ENCODE measurements at places on chromosomes 12 and 14.

- no peak for DNase-seq
Measured at GRCh38 chr12:32566663-32567295, 112.3 kb upstream of the DNM1L start.

DNA sequence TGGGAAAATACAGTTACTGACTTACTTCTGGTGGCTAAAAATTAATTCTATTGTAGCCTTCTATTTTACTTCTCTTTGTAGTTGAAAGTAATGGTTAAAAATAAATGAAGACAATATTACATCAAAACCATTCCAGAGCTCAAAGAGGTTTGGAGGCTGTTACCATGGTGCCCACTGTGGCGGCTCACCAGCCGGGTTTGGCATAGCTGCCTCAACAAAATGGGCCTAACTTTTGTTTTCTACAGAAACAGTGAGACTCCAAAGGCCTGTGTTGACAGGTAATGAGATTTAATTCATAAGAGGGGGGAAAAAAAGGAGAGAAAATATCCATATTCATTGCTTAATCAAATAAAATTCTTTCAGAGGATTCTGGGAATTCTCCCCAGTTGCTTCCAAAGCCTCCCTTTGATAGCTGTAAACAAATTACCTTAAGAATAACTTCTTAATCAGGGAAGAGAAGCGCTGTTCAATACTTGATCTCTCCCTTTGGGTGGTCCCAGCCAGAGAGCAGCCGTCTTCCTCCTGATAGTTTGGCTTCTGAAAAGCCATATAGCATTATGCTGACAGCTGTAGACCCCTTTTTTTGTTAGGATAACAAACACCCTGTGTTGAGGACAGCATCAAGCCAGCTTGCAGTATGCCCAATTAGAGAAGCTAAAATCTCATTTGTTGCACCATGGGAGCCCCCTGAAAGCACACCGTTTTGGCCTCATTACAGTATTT, 266.8 kb downstream of the NEDD1 start:
- no peak for DNase-seq

- no peak for DNase-seq
Measured at GRCh38 chr14:63923422-63923752, 70.6 kb downstream of the SYNE2 start.

GRCh38 chr12:68247785-68248184, 5.6 kb downstream of the IL22 start:
- no peak for DNase-seq

GRCh38 chr12:121943926-121944325, 25.5 kb downstream of the CFAP251 start:
- DNase-seq, result no peak

GRCh38 chr12:46160101-46160980, 108.5 kb downstream of the SLC38A1 start:
- DNase-seq, result no peak

GRCh38 chr12:3148366-3149000, 71.3 kb downstream of the TSPAN9 start:
- no peak for DNase-seq

GRCh38 chr12:75809746-75810145, 221.8 kb downstream of the PHLDA1 start:
- no peak for DNase-seq

DNA sequence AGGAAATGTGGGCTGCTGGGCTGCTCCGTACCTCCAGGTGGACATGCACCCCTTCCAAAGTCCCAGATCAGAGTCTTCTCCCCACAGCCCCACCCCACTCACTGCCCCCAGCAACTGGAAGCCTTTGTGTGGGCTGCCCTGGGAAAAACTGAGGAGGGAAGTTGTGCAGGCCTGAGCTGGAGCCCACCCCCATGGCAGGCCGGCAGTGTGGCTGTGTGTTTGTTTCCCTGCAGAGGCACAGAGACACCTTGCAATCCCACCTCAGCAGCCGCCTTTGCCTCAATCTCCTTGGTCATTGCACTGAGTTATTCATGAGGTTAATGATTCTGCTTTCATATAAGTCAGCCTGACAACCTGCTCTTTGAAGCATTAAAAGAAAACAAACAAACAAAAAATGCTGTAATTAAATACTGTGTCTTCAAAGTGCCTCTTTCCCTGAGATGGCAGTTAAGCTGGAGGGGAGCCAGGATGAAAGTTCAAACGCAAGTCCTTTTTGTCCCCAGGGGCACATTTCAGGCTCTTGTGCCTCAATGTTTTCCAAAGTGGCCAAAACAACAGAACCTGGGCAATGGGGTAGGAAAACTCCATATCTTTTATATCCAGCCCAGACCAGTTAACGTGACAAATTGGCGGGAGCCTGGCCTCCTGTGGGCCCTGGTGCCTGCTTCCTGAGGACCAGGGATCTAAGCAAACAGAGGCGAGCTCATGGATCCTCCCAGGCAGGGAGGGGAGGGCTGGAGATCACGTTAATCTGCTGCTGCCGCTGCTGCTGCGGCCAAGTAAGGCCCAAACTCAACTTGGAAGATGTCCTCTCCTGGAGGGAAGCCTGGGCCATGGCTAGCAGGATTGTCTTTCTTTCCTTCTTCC, 51.9 kb upstream of the TSPAN11 start:
- DNase-seq, result no peak

- DNase-seq, result peak; percentile 32
Measured at GRCh38 chr14:65791191-65791981, 378.9 kb downstream of the FUT8 start.

- no peak for DNase-seq
Measured at GRCh38 chr12:96194576-96194889, 358 bp downstream of the ELK3 start.

GRCh38 chr12:110582276-110583136, 612 bp downstream of the PPTC7 start:
- peak; percentile 87 for DNase-seq

DNA sequence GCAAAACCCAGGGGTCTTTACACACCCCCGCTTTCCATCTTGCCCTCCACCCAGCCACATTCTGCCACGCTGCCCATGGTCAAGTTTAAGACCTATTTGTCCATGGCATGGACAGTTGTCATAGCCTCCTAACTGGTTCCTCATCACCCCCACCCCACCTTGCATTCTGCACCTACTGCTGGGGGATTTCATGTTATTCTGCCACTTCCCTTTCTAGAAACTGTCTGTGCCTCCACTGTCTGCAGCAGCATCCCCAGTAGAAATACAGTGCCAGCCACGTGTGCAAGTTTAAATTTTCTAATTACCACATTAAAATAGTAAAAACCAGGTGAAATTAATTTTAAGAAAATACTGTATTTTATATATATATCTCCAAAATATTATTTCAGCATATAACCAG, 63.2 kb downstream of the WDR20 start:
- DNase-seq, result no peak

- no peak for DNase-seq
Measured at GRCh38 chr12:126219139-126219538, 1153.9 kb downstream of the AACS start.

GRCh38 chr12:102957339-102958050, at the start of gene ASCL1:
ASCL1 (plus strand) TSS chr12:102957674; CDS start chr12:102958245, 571 bp downstream.
- DNase-seq, result no peak

DNA sequence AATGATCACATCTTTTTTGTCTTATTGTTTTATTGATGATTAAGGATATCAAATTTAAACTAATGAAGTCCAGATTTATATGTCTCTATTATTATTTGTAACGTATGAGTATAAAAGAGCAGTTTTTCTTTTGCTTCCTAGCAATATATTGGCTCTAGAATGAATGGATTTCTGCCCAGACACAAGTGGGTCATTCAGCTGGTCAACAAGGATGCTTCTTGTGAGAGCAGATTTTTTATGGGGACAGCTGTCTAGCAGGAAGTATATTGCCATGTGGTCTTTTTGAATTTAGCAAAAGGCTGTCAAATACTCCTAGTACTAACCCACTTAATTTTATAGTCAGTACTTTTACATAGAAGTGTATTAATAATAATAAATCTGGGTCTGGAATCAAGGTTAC, 1071.1 kb upstream of the FLRT2 start:
- no peak for DNase-seq

GRCh38 chr12:96846293-96846692, 60.8 kb upstream of the NEDD1 start:
- DNase-seq, result no peak

- no peak for DNase-seq
Measured at GRCh38 chr12:19483727-19484126, 44.4 kb downstream of the AEBP2 start.

GRCh38 chr12:47757840-47758583, 668 bp downstream of the RAPGEF3 start:
- DNase-seq, result no peak

- DNase-seq, result no peak
Measured at GRCh38 chr12:53567961-53568808, 58.0 kb downstream of the ATF7 start.

DNA sequence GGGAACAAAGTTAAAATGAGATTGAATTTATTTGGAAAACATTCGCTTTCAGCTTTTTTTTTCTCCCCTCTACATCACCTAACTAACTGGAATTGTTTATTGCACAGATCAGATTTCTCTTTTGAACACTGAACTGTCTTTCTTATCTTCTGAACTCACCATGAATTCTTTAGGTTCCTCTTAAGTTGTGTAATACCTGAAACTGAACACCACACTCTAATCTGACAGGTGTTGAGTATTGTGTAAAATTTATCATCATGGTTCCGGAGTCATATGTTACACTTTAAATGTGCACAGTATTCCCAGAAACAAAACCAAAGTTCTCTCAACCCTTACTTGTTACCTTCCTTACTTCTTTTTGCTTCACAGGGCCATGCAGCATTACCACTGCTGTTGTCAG, 66.8 kb downstream of the TGFB3 start:
- DNase-seq, result no peak

DNA sequence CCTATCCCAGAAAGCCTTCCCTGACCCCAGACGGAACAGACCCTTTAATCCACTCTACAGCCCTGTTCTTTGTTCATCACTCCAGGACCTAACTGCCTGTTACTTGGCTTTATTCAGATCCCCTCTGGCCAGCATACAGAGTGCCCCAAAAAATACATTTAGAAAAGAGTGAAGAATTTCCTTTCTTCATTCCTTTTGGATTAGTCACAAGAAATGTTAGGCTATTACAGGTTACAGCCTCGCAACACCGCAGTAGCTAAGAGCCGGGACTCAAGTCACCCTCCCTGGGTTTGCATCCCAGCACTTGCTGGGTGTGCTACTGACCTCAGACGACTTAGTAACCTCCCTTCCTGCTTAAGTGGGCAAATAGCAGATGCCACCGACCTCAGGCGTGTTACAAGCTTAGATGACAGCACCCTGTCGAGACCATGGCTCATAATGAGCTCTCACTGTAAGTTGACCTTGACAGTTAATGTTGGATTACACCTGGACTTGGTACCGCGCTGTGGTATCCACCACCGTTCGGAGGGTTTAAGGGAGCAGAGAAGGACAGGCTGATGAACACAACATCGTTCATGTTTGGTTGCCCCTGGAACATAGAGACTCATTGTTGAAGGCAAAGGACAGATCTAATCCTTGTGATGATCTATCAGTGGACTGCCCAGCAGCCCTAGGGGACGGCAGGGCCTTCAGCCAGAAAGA, 12.9 kb downstream of the GLRX5 start:
- no peak for DNase-seq

DNA sequence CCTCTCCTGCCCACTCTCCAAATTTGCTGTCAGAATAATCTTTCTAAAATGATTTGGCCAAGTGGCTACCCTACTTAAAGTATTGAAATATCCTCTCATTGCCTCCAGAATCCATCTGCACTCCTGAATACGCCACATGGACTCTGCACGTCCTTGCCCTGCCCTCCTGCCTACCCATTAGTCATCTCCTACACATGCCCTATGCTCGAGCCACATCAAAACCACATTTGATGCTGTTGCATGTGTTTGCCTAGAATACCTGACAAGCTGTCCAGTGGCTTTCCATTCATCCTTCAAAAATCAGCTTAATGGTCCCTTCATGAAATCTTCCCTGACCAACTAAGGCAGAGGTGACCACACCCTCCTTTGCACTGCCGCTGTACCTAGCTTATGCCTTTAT, 17.0 kb downstream of the VCPKMT start:
- no peak for DNase-seq

- no peak for DNase-seq
Measured at GRCh38 chr14:98290596-98290995, 981.4 kb downstream of the BCL11B start.

DNA sequence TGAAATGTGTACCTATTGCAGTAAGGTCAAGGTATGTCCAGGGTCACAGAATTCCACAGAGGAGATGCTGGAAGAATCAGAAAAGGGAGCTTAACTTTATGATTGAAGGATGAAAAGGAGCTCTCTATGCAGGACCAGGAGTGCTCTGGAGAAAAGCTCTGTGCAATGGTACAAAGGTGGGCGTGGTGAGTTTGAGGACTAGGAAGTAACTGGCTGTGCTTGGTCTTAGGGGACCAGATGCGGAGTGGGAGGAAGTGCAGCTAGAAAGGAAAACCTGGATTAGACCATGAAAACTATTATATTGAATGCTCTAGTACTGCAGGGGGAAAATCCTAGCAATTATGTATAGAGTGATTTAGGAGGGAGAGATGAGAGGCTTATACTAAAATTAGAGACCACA, 56.8 kb downstream of the BTG1 start:
- no peak for DNase-seq

- no peak for DNase-seq
Measured at GRCh38 chr14:92880851-92881250, 42.1 kb upstream of the CHGA start.

DNA sequence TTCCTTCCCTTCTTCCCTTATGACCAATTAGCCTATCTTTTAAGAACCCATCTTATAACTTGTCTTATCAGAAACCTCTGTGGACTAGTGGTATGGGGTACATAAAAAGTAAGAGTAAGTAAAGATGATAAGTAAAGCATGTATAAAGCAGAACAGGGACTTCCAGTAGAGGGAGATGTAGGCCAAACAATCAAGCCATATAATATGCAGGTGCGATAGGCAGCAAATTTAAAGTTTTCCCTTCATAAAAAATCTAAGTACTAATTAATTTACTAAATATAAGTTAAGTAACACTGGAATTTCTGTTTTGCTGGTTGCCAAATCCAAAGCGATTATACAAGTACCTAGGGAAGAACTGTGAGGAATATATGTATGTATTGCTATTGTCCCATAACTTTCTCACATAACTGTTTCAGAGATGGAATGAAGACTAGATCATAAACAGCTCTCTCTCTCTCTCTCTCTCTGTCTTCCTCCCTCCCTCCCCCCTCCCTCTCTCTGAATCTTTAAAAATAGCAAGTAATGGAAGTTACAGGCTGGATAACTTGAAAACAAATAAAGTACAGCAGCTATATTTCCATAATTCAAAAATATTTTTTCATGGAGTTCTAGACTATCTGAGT, 25.7 kb downstream of the METTL25 start:
- DNase-seq, result no peak

DNA sequence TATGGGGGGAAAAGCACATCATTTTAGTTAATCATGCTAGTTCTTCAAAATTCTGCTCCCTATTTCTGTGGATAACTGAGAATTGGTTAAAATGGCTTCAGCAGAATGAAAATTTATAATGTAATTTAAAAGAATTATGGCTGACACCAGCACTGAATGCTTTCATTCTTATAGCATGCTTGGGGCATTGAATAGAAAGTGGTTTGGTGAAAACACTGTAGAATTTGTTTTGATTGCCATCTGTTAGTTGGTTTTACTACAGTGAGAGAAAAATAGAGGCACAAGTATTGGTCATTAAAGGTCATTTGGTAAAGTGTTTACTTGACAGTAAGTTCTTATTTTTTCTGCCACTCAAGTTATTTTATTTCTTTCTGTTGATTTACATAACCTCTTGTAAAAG, 70.8 kb downstream of the PRORP start:
- no peak for DNase-seq
